PC-9 (cell line): ENCODE measurements at places on chromosomes 5 and 9. TPM values are rescaled to one million over a fixed set of nuclear protein-coding genes. Genes with fewer than 3 reads are reported as not detected.

The ABLIM3 gene
- 101 and 111 TPM in 2 replicates for total RNA-seq

The TOPORS gene
- total RNA-seq: 8.0 and 11.1 TPM in 2 replicates

The ARRDC3 gene
- 25.0 and 32.0 TPM in 2 replicates for total RNA-seq

The ZDHHC11 gene
- 13.1 and 19.1 TPM in 2 replicates for total RNA-seq

The PCDHB5 gene
- not detected in 2 replicates for total RNA-seq

The EQTN gene
- not detected in 2 replicates for total RNA-seq

The CD74 gene
- 41.1 and 52.0 TPM in 2 replicates for total RNA-seq

The SERINC5 gene
- 68.8 and 77.7 TPM in 2 replicates for total RNA-seq

The GADD45G gene
- 2.4 and 2.9 TPM in 2 replicates for total RNA-seq
